NCI-H460 (cell line): ENCODE measurements at places on chromosomes 4 and X.

- DNase-seq: no peak
Observed at GRCh38 chr4:150515135-150515534, 66.8 kb upstream of the MAB21L2 start.

GRCh38 chrX:117508021-117508420 is 608.6 kb downstream of the KLHL13 start:
- DNase-seq: no peak

- no peak for DNase-seq
Observed at GRCh38 chrX:24306440-24306839, 7.4 kb downstream of the SUPT20HL2 start.

GRCh38 chr4:3805026-3805425 is 38.8 kb downstream of the ADRA2C start:
- DNase-seq: no peak

DNA sequence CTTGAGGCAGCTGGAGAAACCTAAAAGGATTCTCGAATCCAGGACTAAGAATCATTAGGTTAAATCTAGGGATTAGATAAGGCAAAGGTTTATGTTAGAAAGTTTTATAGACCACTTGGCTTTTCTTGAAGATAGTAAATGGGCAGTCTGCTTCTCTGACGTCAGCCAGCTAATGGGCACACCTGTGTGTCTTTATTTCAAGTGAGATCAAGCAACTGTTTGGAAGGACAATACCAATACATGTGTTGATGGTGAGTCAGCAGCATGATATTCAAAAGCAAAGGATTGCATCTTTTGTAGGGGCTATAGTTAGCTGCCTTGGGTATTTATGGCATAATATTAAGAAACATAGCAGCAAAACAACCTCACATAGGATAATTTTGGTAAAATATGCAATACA is 46.5 kb upstream of the GRPR start:
- DNase-seq: no peak
